Renal pelvis (tissue), 12 donors: ENCODE measurements at places on chromosomes 2 and 18. TPM values are rescaled to one million over a fixed set of nuclear protein-coding genes. Genes with fewer than 3 reads are reported as not detected.

DNA sequence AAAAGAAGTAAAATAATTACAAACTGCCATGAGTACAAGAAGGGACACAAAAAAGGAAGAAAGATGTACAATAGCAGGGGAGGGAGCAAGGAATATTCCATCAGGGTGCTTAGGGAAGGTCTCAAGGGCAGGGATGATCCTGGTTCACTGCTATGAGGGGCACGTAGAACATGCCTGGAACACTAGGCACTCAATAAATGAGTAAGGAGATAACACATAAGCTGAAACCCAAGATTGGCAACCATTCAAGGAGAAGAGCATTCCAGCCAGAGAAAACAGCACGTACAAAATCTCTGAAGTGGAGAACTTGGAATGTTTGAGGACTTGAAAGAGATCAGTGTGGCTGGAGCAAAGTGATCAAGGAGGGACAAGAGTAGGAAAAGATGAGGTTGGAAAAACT lies 103.2 kb downstream of the FAM161A start:
- no peak for DNase-seq

DNA sequence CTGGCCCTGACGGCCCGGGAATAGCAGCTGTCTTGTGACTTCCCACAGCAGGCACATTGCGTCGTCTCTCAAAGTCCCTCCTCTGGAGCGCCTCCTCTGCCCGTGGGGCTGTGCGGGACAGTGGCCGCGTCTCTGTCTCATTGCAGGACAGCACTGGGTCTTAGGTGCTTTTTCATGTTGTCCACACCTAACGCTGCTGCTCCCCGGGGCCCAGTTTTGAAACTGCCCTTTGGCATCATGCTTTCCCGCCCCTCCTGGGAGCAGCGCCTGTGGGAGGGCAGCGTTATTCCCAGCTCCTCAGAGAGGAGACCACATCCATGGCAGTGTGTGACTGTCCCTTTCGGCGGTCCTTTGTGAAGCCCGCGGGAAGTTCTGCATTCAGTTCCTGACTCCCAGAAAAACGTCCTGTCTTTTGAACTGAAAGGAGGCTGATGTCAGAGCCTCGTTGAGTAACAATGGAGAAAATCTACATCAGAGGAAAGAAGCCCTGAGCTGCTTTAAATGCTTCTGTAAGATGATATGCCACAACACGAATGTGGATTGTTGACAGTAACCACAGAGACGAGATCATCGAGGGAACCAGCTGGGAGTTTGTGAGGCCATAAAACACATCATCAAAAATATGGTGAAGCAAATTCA lies 226.0 kb downstream of the FAM210A start:
- peak; percentile 82 for DNase-seq

GRCh38 chr2:149225446-149225845 lies 104.9 kb upstream of the LYPD6 start:
- peak; percentile 23 for DNase-seq

DNA sequence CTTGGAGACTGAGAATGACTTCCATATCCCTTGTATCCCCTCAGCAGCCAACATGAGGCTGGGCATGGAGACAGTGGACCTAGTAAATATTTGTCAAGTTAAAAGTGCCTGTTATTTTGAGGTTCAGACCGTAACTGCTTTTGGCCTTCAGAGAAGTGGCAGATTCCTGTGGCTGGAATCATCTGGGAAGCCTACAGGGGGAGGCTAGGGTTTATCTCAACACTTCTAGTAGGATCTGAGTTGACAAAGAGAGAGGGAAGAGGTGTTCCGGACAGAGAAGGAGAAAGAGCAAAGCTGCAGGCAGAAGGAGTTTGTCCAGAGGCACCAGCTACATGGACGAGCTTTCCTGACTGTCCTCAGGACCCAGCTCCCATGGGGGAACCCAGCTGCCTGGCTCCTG lies 27.0 kb downstream of the SLC14A2 start:
- no peak for DNase-seq

DNA sequence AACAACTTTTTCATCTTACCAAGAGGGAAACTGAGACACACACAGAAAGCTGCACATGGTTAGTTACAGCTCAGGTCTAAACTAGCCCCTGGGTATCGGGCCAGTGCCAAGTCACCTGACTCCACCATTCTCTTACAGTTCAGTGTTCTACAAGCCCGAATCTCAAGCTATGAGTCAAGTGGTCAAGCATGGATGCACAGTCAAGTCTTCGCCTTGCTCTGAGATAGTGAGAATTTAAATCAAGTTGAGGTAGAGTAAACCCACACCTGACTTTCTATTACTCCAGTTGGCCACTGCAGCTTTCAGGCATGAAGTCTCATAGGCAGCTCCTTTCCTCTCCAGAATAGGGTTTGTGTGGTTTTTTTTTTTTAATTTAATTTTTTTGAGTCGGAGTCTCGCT lies 34.5 kb upstream of the ARL5A start:
- no peak for DNase-seq

GRCh38 chr2:152815634-152816257 lies 97.3 kb downstream of the ARL6IP6 start:
- DNase-seq = no peak

- DNase-seq = peak; percentile 74
Measured at GRCh38 chr2:85318222-85319074, 9.3 kb downstream of the TGOLN2 start.

The CROCC2 gene
- polyA plus RNA-seq = 0.06 TPM

The C2orf78 gene
- polyA plus RNA-seq = not detected
